ENCODE measurements at places on chromosomes 4 and X. TPM values are rescaled to one million over a fixed set of nuclear protein-coding genes. Genes with fewer than 3 reads are reported as not detected.

DNA sequence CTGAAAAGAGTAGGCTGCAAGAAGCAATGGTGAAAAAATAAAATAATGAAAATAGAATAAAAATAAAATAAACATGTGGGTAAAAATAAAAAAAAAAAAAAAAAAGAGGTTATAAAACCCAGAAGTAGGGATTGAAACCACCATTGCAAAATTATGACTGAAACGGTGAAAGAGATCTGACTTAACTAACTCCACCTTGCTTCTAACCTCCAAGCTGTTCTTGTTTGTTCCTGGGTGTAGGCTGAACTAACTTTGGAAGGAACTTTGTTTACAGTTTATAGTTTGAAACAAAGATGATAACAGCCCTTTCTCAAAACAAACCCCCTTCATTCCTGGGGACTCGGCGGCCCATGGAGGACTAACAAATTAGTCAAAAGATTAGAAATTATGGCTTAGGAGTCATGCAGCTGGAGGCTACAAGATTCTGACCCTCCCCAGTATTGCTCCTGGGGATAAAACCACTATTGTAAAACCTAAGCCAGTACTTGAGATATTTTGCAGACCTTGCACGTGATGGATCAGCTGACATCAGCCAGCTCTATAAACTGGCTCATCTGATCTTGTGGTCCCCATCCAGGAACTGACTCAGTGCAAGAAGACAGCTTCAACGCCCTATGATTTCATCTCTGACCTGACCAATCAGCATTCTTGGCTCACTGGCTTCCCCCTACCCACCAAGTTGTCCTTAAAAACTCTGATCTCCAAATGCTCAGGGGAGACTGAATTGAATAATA lies 30.4 kb downstream of the DDX60L start:
- peak; percentile 50 for DNase-seq

DNA sequence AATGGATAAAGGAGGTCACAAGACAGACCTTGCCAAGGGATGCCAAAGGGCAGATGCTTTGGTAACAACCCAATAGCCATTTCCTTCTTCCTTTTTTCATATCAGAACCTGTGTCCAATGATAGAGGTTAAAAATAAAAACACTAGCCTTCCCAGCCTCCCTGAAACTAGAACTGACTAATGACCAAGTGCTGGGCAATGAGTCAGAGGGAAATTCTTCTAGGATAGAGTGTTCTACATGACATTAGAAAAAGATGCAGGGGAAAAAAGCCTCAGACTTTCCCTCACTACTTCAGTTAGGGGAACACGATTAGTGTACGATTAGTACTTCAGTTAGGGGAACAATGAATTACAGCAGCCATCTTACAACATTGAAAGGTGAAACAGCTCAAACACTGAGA lies 29.3 kb upstream of the FAM47C start:
- DNase-seq = no peak

Gene IKBKG
- 51.8 TPM for total RNA-seq

- DNase-seq = peak; percentile 10
Observed at GRCh38 chrX:31038575-31039326, 33.1 kb downstream of the FTHL17 start.

Data from K562 (cell line).